OCI-LY7 (cell line): ENCODE measurements at places on chromosomes 5 and 9.

- DNase-seq: no peak
Observed at GRCh38 chr9:76531231-76531780, 72.3 kb downstream of the GCNT1 start.

DNA sequence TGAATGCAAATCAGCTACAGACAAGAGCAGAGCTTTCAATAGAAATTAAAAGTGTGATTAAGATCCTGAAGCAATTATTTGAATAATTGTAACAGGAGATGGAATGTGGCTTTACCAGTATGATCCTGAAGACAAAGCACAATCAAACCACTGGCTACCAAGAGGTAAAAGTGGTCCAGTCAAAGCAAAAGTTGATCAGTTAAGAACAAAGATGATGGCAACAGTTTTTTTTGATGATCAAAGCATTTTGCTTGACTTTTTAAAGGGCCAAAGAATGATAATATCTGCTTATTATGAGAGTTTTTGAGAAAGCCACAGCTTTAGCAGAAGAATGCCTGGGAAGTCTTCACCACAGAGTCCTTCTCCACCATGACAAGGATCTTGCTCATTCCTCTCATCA, 409.2 kb downstream of the CSNK1G3 start:
- no peak for DNase-seq

- DNase-seq: no peak
Observed at GRCh38 chr5:102758576-102758975, 3.5 kb downstream of the PAM start.

GRCh38 chr9:81207651-81208050, 481.7 kb downstream of the TLE1 start:
- no peak for DNase-seq

- DNase-seq: no peak
Observed at GRCh38 chr5:112635276-112635675, 102.4 kb upstream of the APC start.

- no peak for DNase-seq
Observed at GRCh38 chr5:2999926-3000325, 248.4 kb upstream of the IRX2 start.

DNA sequence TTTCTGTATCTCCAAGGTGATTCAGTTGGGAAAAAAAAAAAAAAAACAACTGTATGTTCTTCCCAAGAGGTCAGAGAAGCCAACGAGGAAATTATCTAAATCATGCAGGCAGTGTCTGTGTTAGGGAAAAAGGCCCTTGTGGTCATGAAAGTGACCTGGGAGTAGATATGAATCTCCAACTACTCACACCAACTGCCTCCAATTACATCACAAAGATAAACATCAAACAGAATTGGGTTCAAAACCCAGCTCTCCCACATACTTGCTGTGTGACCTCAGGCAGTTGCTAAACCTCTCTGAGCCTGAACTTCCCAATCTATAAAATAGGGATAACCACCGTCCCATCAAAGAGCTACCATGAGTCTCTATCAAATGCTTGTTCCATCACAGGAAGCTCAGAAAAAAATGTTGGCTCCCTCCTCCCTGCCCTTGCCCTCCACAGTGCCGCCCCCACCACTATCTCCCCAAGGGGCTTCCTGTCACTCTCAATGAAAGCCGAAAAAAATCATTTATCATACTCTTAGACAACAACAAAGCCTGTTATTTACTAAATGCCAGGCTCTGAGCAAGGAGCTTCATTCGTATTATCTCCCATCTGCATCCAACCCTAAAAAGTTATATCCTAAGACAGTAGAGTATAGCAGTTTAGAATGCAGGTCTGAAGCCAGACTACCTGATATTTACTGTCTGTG, 42.9 kb downstream of the CDK5RAP2 start:
- DNase-seq: no peak

GRCh38 chr9:86642721-86643120, 288.5 kb upstream of the TUT7 start:
- no peak for DNase-seq

DNA sequence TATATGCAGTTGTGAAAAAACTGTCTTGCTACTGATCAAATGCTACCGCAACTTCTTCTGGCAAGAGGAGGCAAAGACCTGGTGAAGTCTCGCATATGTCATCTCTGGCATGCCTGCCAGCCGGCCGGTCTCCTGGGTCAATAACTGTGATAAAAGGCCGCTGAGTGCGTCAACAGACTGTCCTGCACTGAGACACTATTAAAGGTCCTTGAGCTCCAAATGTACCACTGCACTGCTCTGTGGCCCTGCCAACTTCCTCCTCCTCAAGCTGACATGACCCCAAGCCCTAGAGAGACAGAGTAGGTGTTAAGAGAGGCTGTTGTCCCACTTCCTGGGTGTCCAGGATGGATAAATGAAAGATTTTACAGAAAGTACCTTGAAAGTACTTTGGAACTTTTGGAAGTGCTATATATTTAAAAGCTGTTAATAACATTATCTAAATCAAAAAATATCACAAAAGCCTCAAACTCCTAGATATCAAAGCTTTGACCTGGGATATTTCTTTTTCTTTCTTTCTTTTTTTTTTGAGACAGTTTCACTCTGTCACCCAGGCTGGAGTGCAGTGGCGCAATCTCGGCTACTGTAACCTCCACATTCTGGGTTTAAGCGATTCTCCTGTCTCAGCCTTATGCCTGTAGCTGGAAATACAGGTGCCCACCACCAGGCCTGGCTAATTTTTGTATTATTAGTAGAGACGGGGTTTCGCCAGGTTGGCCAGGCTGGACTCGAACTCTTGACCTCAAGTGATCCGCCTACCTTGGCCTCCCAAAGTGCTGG, 31.5 kb downstream of the RAPGEF1 start:
- peak; percentile 40 for DNase-seq

- no peak for DNase-seq
Observed at GRCh38 chr5:4581289-4581688, 558.8 kb upstream of the ADAMTS16 start.

- peak; percentile 71 for DNase-seq
Observed at GRCh38 chr5:96614110-96614691, 48.0 kb upstream of the CAST start.

DNA sequence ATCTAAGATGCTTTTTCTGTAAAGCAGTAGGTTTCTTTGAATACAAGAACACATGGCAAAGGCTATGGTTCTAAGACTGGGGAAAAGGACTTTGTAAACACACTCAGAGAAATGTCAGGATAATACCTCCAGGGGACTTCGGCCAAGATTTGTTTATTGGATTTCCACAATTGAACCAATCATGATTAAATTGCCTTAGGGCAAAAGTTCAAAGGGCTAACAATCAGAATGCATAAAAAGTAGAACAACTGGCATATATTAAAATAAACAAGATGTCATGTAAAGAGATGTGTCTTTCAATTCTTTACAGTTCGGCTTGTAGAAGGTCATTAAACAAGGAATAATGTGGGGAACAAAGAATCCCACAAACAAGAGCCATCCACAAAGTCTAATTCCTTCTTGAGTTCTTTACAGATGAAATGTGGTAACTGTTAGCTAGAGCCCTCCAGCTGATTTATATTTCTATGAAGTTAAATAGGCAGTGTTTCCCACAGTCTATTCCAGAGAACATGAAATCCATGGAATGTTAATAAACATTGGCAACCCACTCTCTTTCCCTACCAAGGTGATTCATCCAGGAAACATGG, 565.5 kb downstream of the ZNF608 start:
- DNase-seq: no peak
